DMS153 (cell line): ENCODE measurements at places on chromosomes 13 and 19.

GRCh38 chr19:4909156-4909896 lies at the start of gene UHRF1:
UHRF1 (plus strand) TSS chr19:4909501; CDS start chr19:4910886, 1,385 bp downstream.
- DNase-seq, result peak; percentile 45

DNA sequence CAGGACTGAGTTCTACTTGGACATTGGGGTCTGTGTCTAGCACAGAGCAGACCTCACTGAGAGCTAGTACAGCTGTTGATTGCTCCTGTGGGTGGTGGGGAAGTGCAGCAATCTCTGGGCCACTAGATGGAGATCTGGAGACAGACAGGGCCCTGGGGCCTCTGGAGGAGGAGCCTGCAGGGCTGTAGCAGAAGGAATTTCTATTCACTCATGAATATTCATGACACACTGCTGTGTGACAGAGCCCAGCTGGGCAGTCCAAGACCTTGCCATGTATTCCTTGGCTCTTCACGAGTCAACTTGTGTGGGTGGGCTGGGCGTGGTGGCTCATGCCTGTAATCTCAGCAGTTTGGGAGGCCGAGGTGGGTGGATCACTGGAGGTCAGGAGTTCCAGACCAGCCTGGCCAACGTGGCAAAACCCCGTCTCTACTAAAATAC lies 37.5 kb downstream of the SUGP2 start:
- DNase-seq, result no peak

DNA sequence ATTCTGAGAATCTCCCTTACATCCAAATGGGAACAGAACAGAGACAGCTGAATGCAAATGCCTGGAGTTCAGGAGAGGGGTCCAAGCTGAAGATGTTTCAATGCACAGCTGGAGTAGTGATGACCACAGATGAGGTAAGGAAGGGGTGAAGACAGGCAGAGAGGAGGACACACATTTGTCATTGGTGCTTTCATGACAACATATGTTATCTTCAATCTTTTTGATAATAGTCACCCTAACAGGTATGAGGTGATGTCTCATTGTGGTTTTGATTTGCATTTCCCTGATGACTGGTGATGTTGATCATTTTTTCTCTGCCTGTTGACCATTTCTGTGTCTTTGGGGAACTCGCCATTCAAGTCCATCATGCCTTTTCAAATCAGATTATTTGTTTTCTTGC lies 19.2 kb downstream of the SIGLEC7 start:
- DNase-seq, result no peak

GRCh38 chr13:70894258-70894657 lies 786.0 kb upstream of the KLHL1 start:
- DNase-seq, result no peak

GRCh38 chr13:51945149-51945548 lies 66.1 kb downstream of the ATP7B start:
- DNase-seq, result no peak

DNA sequence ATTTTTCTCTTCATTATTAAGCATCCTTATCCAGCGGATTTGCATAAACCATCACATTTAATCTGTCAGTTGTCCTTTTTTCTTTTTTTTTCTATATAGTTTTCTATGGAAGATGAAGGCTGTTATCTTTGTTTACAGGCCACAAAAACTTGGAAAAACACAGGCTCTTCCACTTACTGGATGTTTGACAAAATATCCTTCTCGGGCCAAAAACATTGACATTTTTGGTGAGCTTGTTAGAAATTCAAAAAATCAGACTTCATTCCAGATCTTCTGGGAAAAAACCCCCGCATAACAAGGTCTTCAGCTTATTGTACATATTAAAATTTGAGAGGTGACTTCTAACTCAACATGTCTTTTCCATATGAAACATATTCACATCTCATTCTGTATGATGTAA lies 13.8 kb downstream of the ZNF93 start:
- DNase-seq, result no peak

DNA sequence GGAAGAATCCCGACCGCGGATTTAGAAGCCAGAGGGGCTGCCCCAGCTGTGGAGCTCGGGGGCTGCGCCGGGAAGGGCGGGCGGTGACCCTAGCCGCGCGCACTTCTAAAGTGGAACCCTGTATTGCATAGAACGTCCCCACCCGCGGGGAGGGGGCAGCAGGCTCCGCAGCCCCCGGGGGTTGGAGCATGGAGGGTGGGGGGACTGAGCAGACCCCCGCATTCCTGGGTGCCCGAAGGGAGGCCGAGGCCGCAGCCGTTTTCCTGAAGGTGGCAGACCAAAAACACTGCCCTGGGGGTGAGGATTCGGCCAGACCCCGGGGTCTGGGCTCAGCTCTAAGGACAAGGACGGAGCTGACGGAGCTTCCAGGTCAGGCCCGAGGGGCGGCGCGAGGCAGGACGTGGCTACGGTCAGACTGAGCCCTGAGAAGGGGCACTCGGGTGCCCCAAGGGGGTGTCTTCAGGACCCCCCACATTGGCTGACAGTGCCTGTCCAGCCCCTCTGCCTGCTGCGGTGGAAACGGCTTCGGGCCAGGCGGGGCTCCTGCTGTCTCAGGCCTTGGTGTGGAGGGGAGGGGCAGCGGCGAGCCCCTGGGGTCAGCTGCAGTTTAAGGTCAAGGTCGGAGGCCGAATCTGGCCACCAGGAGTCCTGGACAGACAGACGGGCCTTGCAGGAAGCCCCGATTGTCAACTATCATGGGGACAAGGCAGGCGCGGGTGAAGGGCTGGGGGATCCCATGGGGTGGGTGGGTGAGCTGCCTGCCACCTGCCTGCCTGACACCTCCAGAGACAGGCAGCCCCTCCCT lies 12.6 kb downstream of the MKNK2 start:
- no peak for DNase-seq

DNA sequence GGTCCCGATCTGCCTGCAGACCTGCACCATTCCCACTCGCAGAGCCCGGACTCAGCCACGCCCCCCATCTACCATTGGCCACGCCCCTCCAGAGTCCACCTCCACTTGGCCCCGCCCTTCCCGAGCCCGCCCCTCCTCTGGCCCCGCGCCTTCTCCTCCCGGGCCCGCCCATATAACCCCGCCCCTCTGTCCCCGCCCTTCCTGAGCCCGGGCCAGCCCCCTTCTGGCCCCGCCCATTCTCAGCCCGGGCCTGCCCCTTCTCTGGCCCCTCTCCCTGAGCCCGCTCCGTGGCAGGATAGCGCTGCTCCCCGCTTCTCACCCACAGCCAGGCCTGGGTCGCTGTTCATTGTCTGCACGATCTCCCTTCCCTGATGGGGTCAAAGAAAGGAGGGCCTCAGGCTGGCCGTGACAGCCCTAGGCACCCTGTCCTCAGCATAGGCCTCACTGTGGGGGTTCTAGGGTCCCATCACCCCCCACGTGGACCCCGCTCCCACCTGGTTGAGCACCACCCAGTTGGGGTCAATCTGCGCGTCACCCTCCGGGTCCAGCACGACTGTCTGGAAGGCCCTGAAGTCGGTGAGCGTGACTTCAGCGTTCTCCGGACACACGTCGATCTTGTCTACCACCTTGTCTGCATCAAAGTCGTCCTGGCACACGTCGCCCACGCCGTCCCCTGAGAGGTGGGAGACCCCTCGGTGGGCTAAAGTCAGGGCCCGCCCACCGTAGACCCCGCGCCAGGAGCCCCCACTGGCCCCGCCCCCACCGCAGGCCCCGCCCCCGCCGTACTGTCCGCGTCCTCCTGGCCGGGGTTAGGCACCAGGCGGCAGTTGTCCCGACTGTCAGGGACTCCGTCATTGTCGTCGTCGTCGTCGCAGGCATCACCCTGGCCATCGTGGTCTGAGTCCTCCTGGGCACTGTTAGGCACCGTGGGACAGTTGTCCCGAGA lies 5.7 kb downstream of the COMP start:
- DNase-seq, result peak; percentile 46

DNA sequence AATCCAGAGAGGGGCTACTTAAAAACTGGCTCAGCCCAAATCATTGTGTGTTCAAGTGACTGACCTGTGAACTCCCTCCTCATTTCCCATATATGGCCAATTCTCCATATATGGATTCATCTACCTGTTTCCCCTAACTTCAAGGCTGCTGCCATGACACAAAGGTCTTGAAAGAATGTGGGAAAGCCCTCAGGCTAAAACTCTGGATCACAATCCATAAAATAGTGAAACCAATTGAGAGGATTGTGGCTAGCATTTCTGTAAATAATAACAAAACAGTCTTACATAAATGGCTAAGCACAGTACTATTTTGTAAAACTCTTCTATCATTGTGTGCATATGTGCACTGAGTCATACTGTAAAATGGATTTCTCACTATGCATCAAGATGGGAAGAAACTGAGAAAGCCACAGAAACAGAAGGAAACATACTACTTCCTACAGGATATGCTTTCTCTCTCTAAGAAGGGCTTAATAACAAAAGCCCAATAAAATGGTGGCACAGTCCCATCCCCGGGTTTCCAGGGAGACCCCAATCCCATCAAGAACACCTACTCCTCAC lies 80.5 kb downstream of the FOXO1 start:
- no peak for DNase-seq

DNA sequence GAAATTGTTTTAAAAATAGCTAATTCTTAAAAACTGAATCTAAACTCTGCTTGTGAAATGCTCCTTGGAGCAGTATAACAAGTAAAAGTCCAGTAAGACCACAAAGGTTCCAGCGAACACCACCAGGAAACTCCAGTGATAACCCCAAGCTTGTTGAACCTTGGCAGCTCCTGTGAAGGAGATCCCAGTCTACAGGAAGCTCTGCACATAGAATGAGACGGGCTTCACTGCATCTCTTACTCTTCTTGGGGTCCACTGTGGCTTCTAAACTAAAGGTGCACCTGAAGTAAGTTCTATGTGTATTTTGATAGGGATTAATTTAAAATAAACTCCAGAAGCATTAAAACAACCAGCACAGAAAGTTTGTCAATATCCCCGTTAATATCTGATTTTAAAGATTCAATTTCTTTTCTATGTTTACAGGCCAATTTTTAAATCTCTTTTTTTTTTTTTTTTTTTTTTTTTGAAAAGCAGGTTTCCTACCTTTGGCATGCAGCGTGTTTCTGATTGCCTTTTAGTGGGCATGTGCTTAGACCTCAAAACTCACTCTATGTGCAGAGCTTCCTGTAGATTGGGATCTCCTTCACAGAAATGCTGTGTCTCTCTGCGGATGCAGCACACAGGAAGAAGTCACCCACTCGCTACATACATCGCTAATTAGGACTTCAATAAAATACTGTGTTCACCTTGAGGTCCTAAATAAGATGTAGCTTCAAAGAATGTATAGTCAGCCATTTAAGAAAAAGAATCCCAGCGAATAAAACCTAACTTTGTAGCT lies 508.5 kb downstream of the KLF12 start:
- no peak for DNase-seq

DNA sequence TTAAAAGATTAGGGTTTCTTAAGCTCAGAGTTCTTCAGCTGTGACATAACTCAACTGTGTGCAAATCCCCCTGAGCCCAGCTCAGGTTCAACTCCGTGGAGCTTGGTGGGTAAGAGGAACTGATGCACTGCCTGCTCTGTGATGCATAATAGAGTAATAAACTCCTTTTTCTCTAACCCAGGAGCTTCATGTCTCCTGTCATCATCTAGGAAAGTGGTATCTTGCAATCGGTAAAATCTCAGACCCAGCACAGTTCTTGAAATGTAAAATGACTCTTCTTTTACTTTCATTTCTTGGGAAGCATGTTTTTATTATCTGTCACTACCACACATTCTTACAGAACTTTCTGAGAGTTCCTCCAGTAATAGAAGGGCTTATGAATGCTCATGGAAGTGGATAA lies 123.8 kb upstream of the PCDH9 start:
- no peak for DNase-seq

- DNase-seq, result no peak
Observed at GRCh38 chr13:77866971-77867370, 51.7 kb downstream of the EDNRB start.

GRCh38 chr19:51000981-51001380 lies 423 bp downstream of the KLK8 start:
- no peak for DNase-seq

DNA sequence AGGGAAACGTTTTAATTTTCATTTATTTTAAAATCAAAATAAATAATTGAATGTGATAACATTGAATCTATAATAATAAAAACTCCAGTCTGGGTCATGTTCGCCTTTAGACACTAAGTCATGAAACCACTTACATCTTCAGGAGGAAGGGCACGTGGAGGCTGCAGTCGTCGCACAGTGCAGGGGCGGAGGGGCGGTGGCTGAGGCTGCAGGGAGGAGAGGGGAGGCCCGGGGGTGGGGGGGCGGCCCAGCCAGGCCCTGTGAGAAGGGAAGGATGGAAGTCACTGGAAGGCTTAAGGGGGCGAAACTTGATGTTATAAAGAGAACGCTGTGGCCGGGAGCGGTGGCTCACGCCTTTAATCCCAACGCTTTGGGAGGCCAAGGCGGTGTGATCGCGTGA lies 14.9 kb upstream of the LATS2 start:
- DNase-seq, result no peak

GRCh38 chr13:106819413-106820180 lies 251.7 kb upstream of the ARGLU1 start:
- no peak for DNase-seq

GRCh38 chr19:3098515-3099346 lies 4.6 kb downstream of the GNA11 start:
- DNase-seq, result no peak

DNA sequence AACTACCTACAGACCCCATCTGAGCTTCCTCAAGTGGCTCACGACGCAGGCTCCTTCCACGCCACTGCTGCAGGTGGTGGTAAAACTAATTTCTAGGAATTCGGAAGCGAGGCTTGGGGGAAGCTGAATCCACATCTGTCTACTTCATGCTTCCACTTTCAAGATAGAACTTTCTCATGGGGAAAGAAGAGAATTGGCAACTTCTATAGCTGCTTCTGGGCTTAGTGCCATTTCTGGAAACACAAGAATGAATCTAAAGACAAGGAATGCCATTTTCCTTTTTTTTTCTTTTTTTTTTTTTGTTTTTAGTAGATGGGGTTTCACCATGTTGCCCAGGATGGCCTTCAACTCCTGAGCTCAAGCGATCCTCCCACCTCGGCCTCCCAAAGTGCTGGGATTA lies 2.8 kb upstream of the NLRP12 start:
- no peak for DNase-seq

GRCh38 chr19:13817615-13818371 lies 22.6 kb downstream of the ZSWIM4 start:
- peak; percentile 93 for DNase-seq

DNA sequence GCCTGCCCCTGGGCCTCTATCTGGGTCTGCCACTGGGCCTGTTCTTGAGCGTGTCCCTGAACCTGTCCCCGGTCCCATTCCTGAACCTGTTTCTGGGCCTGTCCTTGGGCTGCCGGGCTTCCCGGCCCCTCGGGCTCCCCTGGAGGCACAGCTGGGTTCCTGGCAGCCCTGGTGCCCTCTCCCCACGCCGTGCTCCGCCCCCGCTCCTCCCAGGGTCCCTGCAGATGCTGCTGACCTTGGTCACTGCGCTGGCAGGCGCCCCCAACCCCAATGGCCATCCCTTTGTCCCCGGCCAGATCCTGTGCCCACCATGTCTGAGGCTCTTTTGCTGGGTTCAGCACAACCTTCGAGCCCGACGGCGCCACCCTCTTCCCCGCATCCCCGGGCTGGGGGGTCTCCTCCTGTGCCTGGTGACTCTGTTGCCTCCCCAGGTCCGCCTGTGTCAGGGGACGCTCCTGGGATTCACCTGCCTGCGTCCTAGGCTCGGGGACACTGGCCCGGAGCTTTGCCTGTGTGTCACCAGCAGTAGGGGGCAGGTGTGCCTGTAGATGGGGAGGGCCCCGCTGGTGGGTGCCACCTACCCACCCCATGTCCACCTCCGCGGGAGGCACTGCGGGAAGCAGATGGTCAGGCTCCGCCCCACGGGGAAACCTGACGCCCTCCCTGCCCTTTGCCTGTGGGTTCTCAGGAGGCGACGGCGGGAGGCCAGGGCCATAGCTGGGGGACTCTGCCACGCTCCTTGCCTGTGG lies 41.0 kb upstream of the GRTP1 start:
- peak; percentile 7 for DNase-seq
